LHCN-M2 (cell line): ENCODE measurements at places on chromosomes 7 and 10.
A peak's percentile ranks its signal among the peaks of the same experiment; 100 is the strongest.

- no peak for DNase-seq
Observed at GRCh38 chr7:44077061-44077460, 5.3 kb downstream of the POLM start.

DNA sequence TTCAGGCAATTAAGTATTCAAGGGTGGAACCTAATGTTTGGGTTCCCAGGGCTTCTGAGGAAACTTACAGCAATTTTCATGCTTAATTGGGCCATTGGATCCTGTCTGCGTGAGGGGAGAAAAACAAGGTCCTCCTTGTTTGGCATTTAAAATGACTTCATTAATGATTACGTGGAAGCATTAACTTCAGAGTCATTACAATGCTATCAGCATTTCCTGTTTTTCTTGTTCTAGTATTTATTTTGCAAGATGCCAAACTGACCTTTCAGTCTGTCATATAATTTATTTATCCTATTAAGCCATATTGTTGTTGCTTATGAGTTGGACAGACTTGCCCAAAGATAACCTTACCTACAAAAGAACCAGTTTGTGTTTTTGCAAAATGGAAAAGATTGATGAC is 324.1 kb upstream of the LRRN3 start:
- DNase-seq: no peak

DNA sequence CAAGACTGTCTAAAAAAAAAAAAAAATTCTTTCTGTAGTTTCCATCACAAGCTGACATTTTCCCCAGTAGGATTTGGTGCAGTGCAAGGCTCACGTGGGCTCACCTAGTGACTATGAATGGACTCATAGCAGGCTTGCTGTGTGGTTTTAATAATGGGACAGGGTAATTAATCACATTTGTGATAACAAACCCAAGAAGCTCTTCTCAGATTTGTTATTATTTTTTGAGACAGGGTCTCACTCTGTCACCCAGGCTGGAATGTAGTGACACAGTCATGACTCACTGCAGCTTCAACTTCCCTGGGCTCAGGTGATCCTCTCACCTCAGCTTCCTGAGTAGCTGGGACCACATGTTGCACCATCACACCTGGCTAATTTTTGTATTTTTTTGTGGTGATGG is 40.0 kb downstream of the NACAD start:
- DNase-seq: no peak

DNA sequence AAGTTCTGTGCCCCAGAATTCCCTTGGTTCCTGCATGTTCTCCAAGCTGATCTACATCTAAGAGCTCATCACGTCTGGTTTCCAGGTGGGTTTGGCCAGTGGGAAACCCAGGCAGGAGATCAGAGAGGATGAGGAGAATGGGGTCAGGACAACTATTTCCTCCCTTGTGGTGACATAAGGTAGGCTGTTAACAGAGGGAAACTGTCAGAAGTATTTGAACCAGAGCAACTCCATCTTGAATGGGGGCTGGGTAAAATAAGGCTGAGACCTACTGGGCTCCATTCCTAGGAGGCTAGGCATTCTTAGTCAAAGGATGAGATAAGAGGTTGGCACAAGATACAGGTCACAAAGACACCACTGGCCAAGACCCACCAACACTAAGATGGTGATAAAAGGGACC is 19.1 kb downstream of the GARIN1A start:
- no peak for DNase-seq

GRCh38 chr7:67659091-67659490 is 662.5 kb downstream of the TYW1 start:
- DNase-seq: no peak

GRCh38 chr10:132591166-132591971 is 53.8 kb downstream of the INPP5A start:
- peak; percentile 6 for DNase-seq

GRCh38 chr7:157009778-157010587 is 480 bp downstream of the MNX1 start:
- DNase-seq: no peak

DNA sequence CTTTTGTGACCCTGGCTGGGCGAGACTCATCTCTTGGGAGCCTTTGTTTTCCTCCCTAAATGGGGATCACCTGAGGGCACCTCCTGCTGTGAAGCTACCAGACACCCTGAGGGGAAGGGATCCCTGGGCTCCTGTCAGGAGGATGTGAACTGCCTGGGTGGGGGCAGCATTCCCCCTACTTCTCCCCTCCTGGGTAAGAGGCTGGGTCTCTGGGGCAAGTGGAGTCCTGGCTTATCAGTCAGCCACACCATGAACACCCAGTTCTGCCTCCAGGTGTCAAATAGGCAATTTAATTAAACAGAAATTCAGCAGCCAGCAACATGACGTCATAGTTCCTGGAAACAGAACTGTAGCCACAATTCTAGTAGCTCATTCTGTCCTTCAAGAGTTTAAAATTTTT is 97.7 kb upstream of the RET start:
- DNase-seq: no peak

DNA sequence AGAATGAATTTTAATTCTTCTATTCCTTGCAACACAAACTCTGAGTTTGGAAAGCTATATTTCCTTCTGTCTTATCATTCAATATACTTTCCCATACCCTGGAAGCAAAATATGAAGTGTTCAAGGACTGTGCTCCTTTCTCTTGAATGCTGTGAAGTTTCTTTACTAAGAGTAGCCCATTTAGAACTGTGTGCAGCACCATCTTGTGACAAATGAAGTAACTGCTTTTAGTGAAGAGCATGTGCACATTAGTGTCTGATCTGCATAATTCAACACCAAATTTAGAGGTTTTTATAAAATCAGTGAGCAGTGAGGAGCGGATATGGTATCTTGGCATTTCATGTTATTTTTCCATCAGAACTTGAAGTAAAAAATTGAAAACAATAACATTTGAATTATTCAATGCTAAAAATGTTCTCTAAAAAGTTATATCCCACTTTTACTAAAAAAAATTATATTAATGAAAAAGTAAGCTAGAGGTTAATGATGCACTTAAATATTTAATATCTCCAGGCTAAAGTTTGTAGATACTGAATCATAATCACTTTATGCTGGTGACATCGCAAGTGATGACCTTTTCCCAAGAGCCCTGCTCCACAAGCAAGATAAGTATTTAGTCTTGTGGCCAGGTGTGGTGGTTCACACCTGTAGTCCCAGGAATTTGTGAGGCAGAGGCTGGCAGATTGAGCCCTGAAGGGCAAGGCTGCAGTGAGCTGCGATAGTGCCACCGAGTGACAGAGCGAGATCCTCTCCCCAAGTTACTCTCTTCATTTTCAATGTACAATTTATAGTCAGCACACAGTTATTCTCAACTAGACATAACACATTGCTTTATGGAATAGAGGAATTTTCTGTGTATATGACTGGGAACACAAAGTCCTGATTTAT is 108.8 kb upstream of the PCLO start:
- DNase-seq: peak; percentile 35

- peak; percentile 81 for DNase-seq
Observed at GRCh38 chr10:51074238-51075028, at the start of gene PRKG1. PRKG1 (plus strand) TSS chr10:51074487.

DNA sequence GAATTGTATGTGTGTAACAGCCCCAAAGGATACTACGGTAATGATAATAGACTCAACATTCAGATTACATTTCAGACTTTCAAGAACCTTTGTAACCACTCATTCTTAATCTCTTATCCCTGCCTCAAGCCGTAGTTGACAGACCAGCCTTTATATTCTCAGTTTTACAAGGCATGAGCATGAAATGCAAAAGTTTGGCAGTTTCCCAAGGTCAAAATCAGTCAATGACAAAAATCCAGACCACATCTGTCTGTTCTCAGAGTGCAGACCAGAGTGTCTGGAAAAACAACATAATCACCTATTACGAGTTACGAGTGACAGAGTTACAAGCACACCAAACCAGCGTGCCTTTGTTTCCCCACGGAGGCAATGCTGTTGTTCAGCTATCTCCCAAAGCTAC is 178.6 kb upstream of the LRGUK start:
- DNase-seq: no peak

- DNase-seq: peak; percentile 19
Observed at GRCh38 chr10:13853854-13854253, 267.1 kb downstream of the PRPF18 start.

DNA sequence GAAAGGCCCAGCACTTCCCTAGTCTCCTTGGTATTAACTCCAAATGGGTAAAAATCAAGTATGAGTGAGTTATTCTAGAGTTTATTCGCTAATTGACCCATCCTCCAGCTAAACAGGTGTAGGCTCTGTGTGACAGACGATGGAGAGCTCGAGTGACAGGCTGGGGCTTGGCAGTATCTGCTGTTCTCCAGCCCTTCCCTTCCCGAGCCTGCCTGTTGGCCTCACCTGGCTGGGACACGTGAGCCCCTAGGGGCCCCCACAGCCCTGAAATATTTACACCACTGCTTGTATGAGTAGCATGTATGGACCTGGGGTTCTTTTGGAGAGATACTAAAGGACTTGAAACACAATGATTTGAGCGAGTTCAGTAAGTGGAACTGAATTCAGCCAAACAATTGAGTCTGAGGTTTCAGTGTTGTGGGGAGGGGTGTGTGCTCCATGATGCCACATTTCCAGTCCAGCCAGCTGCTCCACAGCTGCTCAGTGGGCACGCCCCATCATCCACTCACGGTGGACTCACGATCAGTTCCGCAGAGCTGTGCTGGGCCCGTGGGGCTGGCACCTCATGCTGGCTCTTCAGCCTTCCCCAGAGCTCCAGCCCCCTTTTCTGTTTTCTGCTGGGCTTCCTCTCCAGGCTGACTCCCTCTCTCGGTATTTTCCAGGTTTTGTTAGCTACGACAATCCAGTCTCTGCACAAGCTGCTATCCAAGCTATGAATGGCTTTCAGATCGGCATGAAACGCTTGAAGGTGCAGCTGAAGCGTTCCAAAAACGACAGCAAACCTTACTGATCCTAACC is 283.0 kb downstream of the USP6NL start:
- DNase-seq: peak; percentile 80

- DNase-seq: no peak
Observed at GRCh38 chr7:158761945-158762344, 57.3 kb upstream of the NCAPG2 start.

DNA sequence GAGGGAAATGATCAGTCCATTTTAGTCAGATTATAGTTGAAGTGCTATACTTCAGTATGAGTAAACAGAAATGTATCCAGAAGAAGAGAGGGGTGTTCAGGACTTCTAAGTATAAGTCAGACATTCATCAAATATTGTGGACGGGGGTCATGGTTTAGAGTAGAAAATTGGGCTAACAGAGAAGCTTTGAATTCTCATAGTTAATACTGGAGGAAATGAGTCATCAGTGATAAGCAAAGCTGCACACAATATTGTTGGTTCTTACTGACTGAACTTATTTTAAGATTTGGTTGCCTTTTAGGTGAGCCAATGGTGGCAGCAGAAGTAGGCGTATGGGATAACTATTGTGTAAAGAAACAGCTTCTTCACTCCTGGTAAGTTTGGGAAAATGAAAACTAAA is 1.7 kb upstream of the SUMF2 start:
- DNase-seq: peak; percentile 76

- no peak for DNase-seq
Observed at GRCh38 chr7:2510909-2511768, 8.4 kb upstream of the LFNG start.

- DNase-seq: no peak
Observed at GRCh38 chr7:28330384-28331070, 81.8 kb upstream of the CREB5 start.

GRCh38 chr7:12771378-12771877 is 84.0 kb downstream of the ARL4A start:
- DNase-seq: no peak

- DNase-seq: peak; percentile 45
Observed at GRCh38 chr10:7948371-7949000, 106.0 kb upstream of the GATA3 start.

GRCh38 chr7:119594956-119595355 is 678.0 kb upstream of the KCND2 start:
- DNase-seq: no peak

DNA sequence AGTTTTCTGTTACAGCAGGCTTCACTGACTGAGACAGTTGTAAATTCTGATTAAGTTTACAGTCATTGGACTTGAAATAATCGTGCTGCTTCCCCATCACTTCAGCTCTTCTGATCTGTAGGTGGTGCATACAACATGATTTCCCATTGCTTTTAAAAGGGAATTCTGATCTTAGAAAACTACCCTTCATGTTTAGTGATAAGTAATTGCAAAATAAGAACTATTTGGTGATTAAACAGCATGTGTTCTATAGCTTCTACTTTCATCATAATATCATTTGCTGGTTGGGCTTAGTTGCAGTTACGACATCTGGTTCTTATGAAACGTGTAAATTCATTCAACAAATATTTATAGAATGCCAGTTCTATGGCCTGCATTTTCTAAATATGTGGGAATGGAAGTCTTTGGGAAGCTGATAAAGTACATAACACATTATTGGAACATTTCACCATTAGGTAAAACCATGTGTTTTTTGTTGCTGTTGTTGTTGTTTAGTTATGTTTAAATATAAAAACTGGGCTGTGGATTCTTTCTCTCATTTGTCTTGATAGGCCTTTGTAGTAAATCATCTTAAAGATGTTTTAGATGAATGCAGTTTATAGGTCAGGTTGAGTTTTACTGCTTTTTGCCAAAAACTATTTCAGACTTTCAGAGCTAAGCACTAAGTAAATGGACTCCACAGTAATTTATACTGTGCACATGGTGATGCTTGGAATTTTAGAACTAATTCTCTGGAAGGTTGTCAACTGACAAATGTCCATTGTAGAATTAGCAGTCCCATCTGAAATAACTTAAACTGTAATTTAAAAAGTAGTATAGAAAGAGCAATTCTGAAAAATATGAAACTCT is 13.1 kb downstream of the GNAI1 start:
- DNase-seq: peak; percentile 87

DNA sequence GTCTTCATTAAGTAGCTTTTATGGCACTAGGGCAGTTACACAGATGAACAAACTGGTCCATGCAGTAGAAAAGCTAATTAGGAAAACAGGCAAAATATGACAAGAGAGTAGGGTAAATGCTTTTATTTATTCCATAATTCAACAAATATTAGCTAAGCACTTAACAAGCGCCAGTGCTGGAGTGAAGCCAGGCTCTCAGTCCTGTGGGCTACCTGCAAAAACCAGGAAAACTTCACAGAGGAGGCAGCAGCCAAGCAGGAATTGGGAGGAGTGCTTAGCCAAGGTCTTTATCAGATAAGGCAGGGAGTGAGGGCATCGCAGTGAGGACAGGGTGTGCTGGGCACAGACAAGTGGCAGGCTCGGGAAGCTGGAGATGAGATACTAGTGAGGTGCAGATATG is 4.9 kb upstream of the KAT6B start:
- no peak for DNase-seq

- DNase-seq: no peak
Observed at GRCh38 chr10:43166880-43167497, 28.7 kb downstream of the CSGALNACT2 start.

GRCh38 chr10:11655836-11656235 is 44.4 kb upstream of the USP6NL start:
- no peak for DNase-seq
